ENCODE measurements at places on chromosomes 6 and 20. TPM values are rescaled to one million over a fixed set of nuclear protein-coding genes. Genes with fewer than 3 reads are reported as not detected.

HLA-B gene
- 9,693 TPM for total RNA-seq

ZMYND8 gene
- 23.2 TPM for total RNA-seq

XKR7 gene
- total RNA-seq, result not detected

TINAG gene
- not detected for total RNA-seq

DEFB132 gene
- total RNA-seq, result not detected

IMPG1 gene
- not detected for total RNA-seq

IRF4 gene
- 25.6 TPM for total RNA-seq

CAPN11 gene
- total RNA-seq, result 0.22 TPM

GRCh38 chr6:6714953-6715352 is 126.4 kb downstream of the LY86 start:
- no peak for DNase-seq

DNA sequence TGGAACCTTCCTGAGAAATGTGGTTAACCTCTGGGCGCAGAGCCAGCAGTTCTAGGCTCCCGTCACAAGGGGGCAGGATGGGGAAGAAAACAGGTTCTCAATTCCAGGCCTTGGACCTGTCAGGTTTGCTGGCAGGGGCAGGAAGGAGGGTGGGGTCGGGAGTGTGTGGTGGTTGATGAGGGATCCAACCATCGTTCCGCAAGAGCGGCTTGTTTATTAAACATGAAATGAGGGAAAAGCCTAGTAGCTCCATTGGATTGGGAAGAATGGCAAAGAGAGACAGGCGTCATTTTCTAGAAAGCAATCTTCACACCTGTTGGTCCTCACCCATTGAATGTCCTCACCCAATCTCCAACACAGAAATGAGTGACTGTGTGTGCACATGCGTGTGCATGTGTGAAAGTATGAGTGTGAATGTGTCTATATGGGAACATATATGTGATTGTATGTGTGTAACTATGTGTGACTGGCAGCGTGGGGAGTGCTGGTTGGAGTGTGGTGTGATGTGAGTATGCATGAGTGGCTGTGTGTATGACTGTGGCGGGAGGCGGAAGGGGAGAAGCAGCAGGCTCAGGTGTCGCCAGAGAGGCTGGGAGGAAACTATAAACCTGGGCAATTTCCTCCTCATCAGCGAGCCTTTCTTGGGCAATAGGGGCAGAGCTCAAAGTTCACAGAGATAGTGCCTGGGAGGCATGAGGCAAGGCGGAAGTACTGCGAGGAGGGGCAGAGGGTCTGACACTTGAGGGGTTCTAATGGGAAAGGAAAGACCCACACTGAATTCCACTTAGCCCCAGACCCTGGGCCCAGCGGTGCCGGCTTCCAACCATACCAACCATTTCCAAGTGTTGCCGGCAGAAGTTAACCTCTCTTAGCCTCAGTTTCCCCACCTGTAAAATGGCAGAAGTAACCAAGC is 29.6 kb downstream of the SRSF3 start:
- DNase-seq, result peak; percentile 81

GRCh38 chr6:42260972-42261371 is 43.3 kb upstream of the MRPS10 start:
- no peak for DNase-seq

DNA sequence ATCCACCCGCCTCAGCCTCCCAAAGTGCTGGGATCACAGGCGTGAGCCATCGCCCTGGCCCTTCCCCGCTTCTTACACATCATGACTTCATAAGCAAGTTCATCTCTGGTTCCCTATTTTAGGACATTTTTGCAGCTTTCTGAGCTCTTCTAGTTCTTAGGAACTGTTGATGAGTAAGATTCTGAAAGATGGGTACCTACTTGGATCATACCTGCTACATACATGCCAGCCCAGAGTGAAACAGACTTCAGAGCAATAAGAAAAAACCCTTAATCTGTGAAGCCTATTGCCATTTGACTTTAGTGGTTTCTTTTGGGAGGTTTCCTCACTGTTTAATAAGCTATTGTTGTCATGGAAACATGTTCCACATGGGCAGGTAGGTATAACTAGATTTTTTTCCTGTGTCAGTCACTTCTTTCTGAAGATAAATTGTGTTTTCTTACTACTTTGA is 27.9 kb upstream of the TMEM217 start:
- DNase-seq, result no peak

GRCh38 chr20:53739799-53740785 is 146.5 kb upstream of the ZNF217 start:
- DNase-seq, result no peak

DNA sequence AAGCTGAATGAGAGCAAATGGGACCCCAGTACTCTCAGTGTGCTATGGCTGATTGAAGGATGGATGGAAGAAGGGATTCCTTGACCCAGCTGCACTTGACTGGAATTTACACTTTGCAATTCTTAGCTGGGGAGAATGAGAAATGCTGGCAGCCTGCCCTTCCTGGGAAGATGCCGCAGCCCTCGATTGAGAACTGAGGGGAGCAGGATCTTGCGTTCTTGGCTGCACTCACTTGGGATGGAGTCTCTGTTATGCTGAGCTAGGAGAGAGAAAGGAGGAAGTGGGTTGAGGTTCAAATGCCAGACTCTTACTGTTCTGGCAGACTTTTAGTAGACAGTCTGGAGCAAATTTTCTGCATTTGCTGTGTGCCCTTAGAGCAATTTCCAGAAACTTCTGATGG is 221.2 kb downstream of the FNDC1 start:
- DNase-seq, result no peak

DNA sequence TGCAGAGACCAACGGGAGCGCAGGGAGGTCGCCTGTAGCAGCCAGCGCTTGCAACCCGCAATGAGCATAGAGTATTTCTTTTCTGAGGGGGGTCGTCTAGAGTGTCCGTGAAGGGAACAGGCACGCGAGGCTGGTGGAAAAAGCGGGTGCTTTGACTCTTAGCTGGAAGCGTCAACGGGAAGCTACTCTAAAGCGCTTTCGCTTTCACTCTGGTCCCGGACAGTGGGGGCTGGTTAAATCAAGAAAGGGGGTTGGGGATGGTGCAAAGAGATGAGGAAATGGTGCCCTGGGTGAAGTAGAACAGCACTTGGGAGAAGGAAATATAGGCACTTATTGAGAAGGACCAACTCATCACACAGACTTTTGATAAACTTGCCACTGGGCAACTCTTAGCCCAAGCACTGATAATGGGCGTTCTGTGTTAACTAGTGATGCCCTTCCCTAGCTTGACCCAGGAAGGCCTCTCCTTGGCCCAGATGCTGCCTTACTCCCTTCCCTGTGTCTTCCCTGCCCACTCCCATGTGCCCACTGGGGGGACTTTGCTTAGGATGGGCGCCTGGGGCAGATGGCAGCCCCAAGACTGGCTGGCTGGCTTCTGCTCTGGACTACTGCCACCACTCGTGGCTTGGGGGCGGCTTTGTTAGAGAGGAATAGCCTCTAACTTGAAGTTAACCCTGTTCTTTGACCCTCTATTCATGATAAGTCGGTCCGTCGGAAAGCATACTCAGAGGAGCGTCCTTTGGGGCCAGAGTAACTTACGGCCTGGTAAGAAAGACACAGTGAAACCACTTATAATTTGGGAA is 585 bp downstream of the PSMB9 start:
- peak; percentile 66 for DNase-seq

DNA sequence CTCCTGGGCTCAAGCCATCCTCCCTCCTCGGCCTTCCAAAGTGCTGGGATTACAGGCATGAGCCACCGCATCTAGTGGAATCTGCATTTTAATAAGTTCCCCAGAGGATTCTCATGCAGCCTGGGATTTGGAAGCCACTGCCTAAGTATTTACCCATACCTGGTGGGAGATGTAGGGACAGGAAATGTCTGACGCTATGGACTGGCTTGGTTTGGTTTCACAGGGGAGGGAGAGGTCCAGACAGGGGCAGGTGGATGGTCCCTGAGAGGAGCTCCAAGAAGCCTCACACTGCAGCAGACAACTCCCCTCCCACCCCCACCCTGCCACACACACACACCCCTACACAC is 4.4 kb downstream of the VSTM2L start:
- no peak for DNase-seq

GRCh38 chr20:39874049-39874893 is 814.8 kb downstream of the MAFB start:
- peak; percentile 3 for DNase-seq

DNA sequence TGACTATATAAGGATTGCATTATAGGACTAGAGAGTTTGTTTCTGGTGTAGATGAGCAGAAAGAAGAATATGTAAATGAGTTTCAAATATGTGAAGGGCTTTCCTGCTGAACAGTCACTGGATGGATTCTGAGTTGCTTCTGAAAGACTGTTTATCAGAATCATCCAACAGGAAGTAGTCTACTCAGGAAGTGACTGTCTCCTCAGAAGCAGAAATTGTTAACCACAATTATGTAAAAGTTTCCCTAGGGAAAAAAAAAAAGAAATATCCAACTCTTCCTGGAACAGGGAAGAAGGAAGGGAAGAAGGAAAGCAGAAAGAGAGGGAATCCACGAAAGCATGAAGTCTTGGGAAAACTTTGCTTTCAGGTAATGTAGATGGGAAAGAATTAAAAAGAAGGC is 138.9 kb downstream of the TENT5A start:
- no peak for DNase-seq

DNA sequence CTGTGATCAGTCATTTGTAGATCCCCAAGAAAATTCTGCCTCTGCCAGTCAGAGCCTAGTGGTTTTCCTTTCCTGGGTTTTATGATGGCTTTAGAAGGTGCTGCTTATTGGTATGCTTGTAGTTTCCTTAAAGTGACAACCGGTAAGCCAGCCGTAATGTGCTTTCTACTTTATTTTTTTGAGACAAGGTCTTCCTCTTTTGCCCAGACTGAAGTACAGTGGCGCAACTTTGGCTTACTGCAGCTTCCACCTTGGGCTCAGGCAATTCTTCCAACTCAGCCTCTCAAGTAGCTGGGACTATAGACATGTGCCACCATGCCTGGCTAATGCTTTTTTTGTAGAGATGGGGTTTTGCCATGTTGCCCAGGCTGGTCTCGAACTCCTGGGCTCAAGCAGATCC is 23.5 kb downstream of the MCM8 start:
- no peak for DNase-seq

GRCh38 chr6:1377526-1377925 is 11.8 kb upstream of the FOXF2 start:
- DNase-seq, result no peak

- DNase-seq, result no peak
Observed at GRCh38 chr20:63873477-63873971, 8.5 kb downstream of the TPD52L2 start.

DNA sequence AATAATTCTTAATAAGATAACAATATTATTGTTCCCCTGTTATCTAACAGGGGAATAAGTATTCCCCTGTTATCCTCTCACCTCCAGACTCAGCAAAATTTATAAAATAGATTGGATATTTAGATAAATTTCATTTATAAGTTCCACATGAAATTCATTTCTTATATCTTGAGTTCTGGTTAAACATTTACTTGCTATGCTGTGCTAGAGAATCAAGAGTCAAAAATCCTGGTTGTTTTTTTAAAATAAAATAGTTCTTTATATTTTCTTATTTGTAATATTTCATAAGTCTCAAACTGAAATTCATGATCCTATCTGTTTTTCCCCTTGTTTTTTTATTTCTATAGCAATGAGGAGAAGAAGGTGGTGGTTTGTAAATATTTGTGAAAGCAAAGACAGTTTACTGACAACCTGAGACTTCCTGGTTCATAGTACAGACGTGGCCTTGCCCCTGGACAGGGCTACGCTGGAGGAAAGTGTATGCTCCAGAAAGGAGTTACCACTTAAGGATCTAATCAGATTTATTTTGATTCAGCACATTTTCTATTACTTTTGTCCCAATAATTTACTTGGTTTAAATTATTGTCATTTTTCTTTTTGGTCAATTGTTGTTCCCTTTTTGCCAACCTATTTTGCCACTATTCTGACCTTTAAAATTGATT is 37.8 kb upstream of the MARCKS start:
- DNase-seq, result no peak

DNA sequence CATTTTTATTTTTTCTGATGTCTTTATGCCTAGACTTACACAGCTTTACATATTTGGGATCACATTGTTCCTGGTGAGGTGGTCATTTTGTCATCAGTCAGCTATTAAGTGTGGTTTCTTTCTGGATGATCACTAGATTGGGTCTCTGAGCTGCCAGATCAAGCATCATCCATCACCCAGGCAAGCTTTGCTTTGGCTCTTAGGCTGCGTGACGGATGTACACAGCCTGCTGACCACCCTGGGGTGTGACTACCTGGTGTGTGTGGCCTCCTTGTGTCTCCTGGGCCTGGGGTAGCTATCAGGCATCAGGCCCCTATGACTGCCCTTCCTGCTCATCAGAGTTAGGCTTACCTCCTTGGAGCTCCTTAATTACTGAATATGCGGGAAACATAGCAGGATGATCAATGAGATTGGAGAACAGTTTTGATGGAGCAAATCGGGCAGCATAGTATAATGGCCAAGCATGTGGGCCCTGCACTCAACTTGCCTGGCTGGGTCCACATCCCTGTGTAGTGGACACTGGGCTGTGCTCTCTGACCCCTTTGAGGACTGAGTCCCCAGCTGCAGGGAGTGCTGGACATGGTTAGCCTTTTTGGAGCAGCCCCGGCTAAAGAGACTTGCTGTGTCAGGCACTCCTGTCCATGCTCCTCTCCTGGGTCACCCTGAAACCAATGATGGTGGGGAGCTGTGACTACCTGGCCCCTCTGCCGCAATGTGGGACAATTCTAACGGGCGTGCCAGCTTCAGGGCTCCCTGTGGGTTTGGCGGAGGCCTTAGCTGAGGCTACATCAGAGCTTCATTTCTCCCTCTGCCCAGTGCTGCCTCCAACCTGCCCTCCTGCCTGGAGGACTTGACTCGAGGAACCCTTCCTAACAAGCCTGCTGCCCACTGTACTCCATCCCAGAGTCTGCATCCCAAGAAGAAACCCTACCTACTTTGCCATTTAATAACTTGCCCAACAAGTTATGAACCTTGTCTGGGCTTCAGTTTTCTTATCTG is 8.2 kb downstream of the DAAM2 start:
- DNase-seq, result no peak

DNA sequence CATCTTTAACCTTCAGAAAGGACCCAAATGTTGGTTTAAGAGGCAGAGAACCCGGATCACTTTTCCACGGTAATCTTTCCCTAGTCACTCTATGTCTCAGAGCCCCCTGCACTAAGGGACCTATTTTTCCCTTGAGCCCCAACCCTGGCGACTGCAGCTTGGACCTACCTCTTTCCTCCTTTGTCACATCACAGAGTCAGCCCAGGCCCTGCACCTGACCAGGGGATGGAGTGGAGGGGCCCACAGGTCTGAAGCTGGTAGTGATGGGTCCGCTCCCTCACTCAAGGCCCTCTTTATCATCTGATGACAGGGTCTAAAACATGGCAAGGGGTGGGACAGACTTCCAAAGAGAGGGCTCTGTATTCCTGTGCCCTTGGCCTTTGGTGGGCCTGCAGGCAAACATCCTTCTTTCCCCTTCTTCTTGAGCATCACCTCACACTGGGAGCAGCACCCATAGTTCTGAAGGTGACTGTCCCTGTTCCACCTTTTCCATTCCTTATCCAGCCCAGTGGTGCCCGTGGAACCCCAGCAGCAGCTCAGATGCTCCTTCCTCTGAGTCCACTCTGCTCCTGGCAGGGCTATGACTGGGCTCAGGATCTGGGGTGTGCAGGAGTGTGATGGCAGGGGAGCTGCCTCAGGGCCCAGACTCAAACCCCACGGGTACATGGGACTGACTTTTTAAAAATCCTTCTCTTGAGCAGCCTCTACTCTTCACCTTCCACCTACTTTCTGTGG is 6.3 kb downstream of the RAET1L start:
- DNase-seq, result no peak

- no peak for DNase-seq
Observed at GRCh38 chr20:63765082-63765873, 25.7 kb downstream of the SLC2A4RG start.
